ENCODE measurements at places on chromosomes 4 and X. TPM values are rescaled to one million over a fixed set of nuclear protein-coding genes. Genes with fewer than 3 reads are reported as not detected.
A peak's percentile ranks its signal among the peaks of the same experiment; 100 is the strongest.

GRCh38 chr4:147287588-147287890, 193.4 kb upstream of the EDNRA start:
- no peak for DNase-seq

- no peak for DNase-seq
These were observed 131.6 kb downstream of the GATB start for GRCh38 chr4:151629097-151629783.

Gene FAM193A
- polyA plus RNA-seq = 28.9 TPM

DNA sequence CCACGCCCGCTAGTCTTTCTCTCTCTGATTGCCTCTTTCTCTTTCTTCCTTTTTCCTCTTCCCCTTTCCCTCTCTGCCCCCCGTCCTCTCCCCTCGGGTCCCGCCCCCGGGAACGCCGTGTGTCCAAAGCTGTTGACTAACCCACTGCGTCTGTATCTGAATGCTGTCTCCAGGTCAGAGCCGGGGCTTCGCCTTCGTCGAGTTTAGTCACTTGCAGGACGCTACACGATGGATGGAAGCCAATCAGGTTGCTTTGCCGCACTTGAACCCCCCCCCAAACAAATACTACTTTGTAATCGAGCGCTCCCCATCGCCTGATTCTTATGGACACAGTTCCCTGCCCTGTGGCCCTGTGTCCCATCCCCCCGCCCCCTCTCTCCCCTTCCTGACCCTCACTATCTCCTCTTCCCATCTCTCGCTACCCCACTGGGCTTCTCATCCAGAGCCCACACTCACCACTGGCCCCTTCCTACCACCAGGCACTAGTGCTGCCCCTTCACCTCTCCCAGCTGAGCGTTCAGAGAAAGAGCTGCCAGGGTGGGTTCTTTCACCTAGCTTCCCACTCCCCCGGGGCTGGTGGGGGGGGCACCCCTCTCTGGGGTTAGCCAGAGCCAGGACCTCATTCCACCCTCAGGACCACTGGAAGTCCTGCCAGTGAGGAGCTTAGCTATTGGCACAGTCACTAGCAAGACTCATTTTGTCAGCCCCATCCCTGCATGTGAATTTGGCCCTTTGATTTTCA, 18.6 kb upstream of the UBA1 start:
- DNase-seq = no peak

Gene AGTR2
- 65.5 TPM for polyA plus RNA-seq

Gene DIPK2B
- polyA plus RNA-seq = 9.7 TPM

Gene FGFBP2
- polyA plus RNA-seq = not detected

GRCh38 chrX:135437867-135438733, 16.4 kb downstream of the SMIM10L2A start:
- no peak for DNase-seq

Gene UGT2B10
- not detected for polyA plus RNA-seq

DNA sequence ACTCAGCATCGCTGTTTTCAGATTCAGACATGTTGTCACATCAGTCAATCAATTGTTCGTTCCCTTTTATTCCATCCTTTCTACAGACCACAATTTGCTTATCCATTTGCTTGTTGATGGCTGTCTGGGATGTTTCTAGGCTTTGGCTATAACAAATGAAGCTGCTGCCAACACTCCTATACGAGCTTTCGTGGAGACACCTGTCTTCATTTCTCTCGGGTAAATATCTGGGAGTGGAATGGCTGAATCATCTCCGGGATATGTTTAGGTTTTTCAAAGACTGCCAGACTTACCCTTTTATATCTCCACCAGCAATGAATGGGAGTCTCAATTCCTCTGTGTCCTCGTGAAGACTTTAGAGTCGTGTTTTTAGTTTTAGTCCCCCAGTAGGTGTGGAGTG, 118.9 kb downstream of the SORCS2 start:
- DNase-seq = no peak

Gene GAGE12J
- polyA plus RNA-seq = not detected

Gene ARHGEF38
- polyA plus RNA-seq = 4.7 TPM

Gene GYPB
- polyA plus RNA-seq = 2.8 TPM

DNA sequence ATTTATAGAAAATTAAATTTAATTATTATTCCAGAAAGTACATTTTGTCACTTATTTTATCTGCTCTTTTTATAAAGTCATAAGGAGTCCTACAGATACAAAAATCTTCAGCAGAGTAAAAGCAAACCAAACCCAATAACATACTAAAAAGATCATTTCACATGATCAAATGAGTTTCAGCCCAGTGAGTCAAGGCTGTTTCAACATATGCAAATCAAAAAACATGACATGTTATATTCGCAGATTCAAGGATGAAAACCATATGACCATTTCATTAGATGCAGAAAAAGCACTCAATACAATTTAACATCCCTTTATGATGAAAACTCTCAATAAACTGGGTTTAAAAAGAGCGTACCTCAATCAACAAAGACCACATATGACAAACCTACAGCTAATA, 214.3 kb downstream of the FAT4 start:
- DNase-seq = no peak

Gene PRDM5
- 15.4 TPM for polyA plus RNA-seq

GRCh38 chr4:173287486-173287885, 46.7 kb downstream of the HMGB2 start:
- no peak for DNase-seq

GRCh38 chrX:39619182-39620009, 478.4 kb downstream of the BCOR start:
- DNase-seq = no peak

- DNase-seq = no peak
These were observed 25.2 kb downstream of the PPP1R2C start for GRCh38 chrX:42752730-42753129.

DNA sequence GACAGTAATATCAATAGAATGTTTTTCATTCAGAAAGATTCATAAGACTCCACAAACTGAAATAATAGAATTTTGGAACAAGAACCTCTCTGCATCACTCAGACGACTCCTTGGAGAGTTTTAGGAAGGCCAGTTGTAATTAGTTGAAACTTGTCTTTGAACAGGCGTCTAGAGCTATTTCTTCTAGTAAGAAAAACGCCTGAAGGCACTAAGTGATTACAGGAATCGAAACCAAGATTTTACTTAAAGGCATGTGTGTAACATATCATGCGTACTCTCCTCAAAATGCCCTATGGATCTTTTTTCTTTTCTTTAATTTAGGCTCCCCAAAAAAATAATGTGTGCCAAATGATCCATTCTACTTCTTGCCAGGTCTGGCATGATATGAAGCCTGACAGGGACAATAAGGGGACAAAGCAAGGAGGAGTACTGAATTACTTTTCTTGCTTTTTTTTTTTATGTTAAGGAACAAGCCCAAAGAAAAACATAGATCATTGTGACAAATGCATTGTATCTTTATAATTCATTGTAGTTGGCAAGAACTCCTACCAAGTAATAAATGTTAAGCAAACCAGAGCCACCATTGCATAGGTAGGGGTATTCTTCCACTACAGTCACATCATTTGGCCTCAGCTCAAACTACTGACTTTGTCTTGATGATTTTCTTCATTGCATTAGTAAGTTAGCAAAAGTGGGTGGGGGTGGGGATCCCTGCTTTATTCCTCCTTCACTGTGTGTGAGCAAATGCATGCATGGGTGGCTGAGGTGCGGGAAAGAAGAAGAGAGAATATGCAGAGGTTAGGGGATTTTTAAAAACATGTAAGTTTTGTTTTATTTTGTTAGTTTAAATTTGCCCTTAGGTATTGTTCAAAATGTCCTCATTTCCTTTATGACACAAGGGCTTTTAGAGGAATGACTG, 79.9 kb upstream of the ATOH1 start:
- DNase-seq = no peak

Gene HMGN5
- polyA plus RNA-seq = 37.0 TPM

DNA sequence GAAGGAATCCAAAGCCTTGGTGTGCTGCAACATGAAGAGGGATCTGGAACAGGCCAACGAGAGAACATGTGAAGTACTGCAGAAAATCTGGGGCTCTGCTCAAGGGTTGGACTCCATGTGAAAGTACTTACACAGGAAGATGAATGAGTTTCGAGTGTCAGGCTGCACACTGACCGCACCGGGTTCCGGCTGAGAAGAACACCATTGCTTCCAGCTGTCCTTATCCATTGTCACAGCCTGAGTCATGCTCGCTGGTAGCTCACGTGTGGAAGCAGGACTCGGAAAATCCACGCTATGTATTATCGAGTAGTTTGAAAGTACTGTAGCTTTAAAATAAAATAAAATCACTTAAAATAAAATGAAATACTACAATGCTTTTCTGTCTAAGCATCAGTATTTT, 50.4 kb upstream of the TBL1X start:
- DNase-seq = no peak

- no peak for DNase-seq
These were observed 296.4 kb downstream of the GPAT3 start for GRCh38 chr4:83832110-83832825.

GRCh38 chr4:35934320-35934981, 309.9 kb downstream of the ARAP2 start:
- peak; percentile 51 for DNase-seq

DNA sequence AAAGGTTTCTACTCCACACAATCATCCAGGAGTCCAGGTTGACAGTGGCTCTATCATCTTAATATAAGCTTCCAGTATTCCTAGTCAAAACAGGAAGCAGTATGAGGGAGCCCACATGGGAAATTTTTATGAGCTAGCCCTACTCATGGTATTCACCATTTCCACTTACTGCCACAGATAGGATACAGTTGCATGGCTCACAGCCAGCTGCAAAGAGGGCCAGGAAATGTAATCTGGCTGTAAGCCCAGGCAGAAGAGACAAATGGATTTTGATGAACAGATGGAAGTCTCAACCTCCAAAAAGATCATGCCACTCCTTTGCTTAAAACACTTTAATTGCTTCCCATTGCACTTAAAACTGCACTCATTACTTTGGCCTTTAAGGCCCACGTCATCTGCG, 150.6 kb downstream of the ADAMTS3 start:
- peak; percentile 5 for DNase-seq

Gene SULT1B1
- polyA plus RNA-seq = 0.89 TPM

DNA sequence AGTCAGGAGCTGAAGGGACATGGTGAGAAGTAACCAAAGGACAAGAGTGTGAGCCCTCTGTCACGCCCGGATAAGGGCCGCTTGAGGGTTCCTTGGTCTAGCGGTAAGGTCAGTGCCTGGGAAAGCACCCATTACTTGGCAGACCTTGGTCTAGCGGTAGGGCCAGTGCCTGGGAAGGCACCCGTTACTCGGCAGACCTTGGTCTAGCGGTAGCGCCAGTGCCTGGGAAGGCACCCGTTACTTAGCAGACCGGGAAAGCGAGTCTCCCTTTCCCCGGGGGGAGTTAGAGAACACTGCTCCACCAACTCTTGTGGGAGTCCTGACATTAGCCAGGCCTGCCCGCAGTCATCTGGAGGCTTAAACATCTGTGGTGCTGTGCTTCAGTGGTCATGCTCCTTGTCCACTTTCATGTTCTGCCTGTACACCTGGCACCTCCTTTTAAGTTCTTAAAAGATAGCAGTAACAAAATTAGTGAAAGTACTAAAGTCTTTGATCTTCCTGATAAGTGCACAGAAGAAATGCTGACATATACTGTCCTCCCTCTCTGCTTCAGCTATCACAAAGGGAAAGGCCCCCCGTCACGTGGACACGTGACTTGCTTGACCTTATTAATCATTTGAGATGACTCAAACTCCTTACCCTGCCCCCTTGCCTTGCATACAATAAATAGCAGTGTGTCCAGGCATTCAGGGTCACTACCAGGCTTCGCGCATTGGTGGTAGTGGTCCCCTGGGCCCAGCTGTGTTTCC, 9.3 kb upstream of the SEC24B start:
- DNase-seq = no peak

DNA sequence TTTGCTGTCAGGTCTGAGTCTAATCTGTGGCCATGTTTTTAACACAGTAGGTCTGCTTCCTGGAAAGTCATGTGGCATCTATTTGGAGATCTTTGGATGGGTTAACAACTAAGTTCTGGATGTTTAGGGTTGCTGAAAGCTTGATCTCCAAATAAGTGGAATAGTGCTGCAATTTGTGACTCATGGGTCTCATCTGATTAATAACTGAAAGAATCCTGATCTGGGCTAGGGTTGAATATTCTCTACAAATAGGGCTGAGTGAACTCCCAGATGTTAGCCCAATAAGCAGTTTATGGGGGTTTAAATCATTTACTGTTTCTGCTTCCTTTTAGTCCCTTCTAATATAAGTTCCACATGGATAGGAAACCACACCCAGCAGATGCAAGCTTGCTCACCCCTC, 23.1 kb downstream of the CT47C1 start:
- no peak for DNase-seq

GRCh38 chr4:150828159-150828558, 186.9 kb downstream of the LRBA start:
- no peak for DNase-seq

Gene SUPT20HL1
- not detected for polyA plus RNA-seq

- DNase-seq = no peak
These were observed 155.9 kb downstream of the SHOX start for GRCh38 chrX:786441-786881.

DNA sequence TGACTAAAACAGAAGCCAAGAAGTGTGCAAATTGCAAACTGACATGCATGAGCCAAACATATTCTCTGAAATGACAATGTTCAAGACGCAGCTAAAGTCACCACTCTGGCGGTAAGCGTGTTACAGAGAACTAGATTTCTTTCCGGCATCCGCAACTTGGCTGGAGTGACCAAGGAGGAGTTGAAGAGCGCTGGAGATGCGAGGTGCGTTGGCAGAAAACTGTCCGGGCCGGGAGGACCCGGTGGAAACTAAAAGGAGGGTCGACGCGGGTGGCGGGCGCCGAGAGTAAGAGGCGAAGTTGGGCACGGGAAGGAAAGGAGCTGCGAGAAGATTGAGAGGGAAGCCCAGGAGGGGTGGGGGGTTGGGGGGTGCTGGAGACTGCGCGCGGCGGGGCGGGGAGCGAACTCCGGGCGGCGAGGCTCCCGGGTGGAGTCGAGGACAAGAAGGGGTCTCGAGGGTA, 807 bp downstream of the SEL1L3 start:
- no peak for DNase-seq

Gene CLRN2
- polyA plus RNA-seq = not detected

Gene RPS6KA3
- 27.3 TPM for polyA plus RNA-seq

DNA sequence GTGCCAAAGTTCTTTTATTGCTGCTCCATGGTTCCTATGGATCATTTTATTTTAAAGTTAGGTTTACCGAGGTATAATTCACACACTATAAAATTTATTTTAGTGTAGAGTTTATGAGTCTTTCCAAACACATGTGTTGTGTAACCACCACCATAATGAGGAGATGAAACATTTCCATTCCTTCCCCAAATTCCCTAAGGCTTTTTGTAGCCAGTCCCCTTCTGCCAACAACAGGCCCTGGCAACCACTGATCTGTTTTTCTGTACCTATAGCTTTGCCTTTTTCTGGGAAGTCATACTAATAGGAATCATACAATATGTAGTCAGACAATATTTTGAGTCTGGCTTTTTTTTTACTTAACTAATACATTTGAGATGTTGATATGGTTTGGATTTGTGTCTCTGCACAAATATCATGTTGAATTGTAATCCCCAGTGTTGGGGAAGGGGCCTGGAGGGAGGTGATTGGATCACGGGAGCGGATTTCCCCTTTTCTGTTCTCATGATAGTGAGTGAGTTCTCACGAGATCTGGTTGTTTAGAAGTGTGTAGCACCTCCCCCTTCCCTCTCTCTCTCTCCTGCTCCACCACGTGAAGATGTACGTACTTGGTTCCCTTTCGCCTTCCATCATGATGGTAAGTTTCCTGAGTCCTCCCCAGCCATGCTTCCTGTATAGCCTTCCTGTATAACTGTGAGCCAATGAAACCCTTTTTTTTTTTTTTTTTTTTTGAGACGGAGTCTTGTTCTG, 59.6 kb upstream of the DHX15 start:
- no peak for DNase-seq

GRCh38 chr4:167032871-167033270, 201.4 kb downstream of the SPOCK3 start:
- no peak for DNase-seq

All from renal pelvis (tissue), 12 donors.